ENCODE measurements at places on chromosomes 1 and 21.

DNA sequence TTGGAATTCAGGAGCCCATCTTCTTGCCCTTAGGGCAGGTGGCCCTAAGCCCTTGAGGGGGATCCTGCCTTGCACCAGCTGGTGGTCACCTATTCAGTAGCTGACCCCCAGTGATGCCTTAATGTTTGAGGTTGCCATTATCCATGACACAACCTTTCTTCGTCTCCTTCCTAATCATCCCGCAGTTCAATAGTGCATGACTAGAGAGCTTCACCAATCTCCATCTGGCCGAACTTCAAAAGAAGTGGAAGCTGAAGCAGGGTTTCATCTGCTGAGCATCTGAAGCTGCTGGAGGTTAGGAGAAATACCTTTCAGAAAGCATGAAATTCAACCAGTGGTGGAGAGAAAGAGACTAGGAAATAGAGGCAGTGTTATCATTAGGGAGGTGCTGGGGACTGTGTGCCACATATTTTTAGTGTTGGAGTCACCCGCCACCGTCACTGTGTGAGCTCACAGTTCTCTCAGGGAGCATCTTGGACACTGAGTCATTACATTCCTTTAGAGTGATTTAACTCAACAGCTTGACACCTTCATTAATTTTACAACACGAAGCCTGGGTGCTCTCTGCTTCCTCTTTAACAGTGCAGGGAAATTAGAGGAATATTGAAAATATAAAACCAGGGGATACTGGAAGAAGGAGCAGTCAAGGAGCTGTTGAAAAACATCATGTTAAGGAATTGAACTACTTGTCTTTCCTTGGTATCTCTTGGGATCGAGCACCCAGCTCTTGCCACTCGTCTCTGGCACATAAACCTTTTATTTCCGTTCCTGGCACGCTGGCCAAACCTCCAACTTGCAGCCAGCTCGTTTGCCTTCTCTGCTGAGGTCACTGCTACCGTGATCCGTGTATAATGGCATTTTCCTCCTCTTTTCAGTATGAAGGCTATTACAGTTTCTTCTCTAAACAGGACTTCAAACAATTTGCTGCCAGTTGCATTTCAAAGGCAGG lies 53.6 kb downstream of the PEX14 start:
- no peak for DNase-seq

DNA sequence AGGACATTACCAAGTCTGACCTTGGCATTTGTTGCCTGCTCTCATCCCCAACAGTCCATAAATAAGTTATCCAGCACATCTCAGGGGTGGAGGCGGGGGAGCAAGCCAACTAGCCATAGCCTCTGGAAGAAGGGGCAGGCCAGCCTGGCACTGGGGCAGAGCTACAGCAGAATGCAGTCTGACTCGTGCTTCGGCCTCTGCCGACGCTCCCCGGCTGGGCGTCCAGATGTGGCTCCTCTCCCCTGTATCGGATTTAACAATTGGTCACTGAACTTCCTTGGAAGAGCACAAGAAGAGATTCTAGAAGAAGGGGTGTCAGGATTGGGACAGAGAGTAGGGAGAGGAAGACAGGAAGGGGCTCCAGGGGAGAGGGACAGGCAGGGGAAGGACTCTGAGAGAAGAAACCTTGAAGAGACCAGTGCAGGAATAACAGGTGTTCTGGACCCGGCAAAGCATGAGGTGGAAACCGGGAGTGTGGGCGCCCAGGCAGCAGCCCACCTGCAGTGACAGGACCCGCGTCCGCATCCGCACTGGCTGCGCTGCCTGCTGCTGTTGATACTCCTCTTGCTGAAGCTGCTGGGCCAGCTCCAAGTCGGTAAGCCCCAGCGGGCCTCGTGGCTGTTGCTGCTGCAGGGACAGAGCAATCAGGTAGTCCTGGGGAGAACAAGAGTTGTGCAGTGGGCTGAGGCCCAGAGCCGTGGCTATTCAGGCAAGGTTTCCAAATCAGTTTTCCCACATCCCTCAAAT lies 9.4 kb downstream of the MINDY1 start:
- DNase-seq = no peak

DNA sequence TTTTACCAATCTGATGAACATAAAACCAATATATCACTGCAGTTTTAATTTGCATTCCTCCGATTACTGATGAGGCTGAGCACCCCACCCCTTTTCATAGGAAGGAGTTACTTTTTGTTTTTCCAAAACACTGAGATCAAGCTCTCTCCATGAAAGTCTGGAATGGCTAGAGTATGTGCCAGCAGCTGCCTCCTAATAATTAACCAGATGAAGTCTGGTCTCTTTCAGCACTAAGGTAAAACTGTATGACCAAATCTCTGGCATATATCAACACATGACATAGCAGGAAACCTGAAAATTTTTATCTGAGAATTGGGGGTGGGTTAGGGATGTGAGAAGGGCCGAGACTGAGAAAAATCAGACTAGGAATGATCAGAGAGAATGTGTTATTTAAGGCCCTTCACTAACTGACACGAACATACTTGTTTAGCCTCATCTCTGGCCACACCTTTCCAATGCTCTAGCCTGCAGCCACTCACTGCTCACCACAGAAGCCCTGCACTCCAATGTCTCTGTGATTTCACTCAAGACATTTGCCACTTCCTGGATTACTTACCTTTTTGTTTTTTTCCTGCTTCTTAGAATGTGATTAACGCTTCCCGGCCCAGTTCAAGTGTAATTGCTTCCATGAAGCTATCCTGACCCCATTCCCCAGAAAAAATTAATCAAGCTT lies 34.7 kb downstream of the WASF2 start:
- DNase-seq = no peak

GRCh38 chr1:204426035-204426436 lies 14.4 kb upstream of the PPP1R15B start:
- DNase-seq = no peak
